ENCODE measurements at places on chromosomes 4 and X.
A peak's percentile ranks its signal among the peaks of the same experiment; 100 is the strongest.

DNA sequence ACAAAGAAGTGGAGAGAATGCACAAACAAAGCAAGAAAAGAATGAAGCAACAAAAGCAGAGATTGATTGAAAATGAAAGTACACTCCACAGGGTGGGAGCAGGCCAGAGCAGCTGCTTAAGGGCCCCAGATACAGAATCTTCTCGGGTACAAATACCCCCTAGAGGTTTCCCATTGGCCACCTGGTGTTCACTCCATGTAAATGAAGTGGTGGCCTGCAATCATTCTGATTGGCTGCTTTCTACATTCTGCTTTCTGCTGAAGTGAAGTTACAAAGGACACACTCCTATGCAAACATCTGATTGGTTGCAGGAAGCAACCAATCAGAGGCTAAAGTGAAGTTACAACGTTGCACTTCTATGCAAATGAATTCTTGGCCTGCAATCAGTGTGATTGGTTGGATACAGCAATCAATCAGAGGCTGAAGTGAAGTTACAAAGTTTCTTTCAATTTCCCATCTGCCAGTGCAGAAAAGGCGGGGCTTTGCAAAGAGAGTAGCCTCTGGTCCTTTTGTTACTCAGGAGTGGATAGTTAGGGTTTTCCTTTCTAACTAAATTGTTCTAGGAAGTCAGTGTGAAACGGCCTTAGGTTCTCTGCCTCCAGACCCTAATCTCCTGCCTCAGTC lies 19.0 kb upstream of the GPC4 start:
- DNase-seq = no peak

- DNase-seq = no peak
These were observed 30.1 kb upstream of the CFAP299 start for GRCh38 chr4:80305466-80305865.

DNA sequence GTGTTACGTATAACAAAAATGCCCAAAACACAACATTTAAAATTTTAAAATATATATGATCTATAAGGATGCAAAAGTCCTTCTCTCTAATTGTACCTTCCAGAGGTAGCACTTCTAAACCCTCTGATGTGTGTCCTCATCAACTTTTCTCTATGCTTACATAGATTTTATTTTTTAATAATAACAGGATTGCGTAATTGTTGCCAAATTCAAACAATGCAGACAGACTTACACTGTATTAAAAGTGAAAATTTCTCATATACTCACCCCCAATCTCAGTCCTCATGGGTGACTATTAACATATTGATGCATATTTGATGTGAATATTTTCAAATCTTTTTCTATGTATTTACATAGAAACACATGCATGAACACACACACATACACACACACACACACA lies 144.0 kb downstream of the RBMX2 start:
- DNase-seq = no peak

GRCh38 chr4:168434993-168435392 lies 45.3 kb downstream of the DDX60L start:
- no peak for DNase-seq

DNA sequence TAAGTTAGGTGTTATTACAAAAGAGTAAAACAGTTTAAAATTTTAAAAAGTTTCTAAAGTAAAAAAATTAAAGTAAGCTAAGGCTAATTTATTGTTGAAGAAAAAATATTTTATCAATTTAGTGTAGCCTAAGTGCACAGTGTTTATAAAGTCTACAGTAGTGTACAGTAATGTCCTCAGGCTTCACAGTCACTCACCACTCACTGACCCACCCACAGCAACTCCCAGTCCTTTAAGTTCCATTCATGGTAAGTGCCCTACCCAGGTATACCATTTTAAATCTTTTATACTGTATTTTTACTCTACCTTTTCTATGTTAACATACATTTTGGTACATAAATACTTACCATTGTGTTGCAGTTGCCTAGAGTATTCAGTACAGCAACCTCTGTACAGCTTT lies 120.3 kb upstream of the DKK2 start:
- DNase-seq = no peak

GRCh38 chrX:23902419-23902818 lies 5.3 kb downstream of the APOO start:
- DNase-seq = no peak

DNA sequence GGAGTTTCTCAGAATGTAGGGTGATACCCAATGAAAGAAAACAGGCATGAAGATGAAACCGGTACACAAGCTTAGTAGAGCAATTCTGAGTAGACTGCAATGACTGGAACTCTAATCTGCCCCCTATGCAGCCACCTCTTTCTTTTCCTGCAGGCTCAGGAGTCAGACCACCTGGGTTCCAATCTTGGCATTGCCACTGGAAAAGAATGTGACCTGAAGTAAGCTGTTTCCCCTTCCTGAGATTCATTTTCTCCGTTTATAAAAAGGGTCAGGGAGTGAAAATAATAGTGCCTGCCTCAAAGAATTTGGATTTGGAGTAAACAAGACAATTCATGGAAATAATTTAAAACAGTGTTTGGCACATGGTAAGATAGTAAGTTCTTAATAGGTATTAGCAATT lies 1464.0 kb downstream of the PCDH7 start:
- DNase-seq = no peak

DNA sequence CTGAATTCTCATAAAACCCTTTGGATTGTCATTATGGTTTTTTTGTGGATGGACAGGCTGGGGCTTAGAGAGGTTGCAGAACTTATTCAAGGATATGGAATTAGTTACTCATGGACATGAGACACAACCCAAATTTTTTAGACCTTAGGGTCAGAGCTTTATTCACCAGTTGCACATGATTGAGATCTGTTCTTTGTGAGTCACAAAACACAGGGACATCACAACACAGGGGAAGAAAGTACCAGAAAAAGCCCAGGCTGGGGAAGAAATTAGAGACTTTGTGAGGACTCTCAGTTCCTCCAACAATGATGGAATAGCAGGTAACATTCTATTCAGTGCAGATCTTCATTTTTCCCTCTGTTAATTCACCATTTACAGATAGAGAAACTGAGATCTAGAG lies 602.4 kb upstream of the CPEB2 start:
- DNase-seq = no peak

- DNase-seq = no peak
These were observed 48.8 kb upstream of the NEUROG2 start for GRCh38 chr4:112564706-112565270.

DNA sequence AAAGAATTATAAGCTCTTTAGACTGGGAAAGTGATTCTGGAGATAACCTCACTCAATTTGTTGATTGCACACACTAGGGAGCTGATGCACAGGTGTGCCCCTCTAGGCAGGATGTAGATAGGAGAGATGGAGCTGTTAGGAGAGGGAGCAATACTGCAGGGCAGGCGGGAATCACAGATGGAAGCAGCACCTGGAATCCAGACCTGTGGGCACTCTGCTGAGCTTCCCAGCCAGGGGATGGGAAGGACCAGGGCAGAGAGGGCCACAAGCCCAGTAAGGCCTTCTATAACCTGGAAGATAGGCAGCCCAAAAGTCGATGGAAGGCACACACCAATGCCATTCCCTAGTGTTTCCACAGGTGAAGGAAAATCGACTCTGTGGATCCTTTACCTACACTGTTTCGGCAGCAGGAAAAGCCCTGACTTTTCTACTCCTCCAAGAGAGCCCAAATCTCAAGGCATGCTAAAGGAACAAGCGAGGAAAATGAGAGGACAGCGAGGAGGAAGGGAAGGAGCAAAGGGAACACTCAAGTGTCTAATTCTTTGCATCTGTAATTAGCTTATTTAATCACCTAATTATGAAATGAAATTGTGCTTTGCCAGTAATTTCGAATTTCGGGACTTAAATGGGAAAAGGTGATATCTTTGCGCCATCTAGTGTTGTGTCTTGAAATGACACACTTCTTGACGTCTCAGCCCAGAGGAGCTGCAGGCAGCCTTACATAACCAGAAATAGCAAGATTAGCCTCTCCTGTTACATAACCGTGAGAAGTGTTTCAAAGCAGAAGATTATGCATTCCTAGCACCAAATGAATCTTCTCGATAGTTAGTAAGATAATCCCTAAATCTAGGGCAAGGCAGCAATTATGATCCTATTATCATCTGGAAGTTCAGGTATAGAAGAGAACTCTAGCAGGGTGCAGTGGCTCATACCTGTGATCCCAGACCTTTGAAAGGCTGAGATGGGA lies 31.0 kb upstream of the TLR3 start:
- DNase-seq = no peak

GRCh38 chrX:36573720-36574119 lies 434.4 kb upstream of the FAM47C start:
- no peak for DNase-seq

- no peak for DNase-seq
These were observed 27.8 kb downstream of the ADD1 start for GRCh38 chr4:2871466-2871865.

DNA sequence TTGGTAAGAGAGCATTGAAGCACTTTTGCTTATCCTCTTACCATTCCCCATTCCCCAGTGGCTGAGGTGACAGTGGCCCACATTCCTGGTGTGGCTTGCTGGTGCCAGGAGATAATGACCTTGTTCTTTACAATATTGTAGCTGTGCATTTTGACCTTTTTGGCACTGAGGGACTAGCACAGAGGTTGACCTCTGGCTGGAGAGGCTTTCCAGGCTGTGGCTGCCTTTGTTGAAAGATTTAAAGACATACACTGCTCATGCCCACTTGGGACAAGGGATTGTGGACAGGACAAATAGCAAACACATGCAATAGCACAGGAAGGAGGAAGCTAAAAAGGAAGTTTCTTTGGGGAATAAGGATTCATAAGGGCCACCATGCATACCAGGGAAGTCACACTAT lies 65.4 kb downstream of the ARHGEF9 start:
- no peak for DNase-seq

DNA sequence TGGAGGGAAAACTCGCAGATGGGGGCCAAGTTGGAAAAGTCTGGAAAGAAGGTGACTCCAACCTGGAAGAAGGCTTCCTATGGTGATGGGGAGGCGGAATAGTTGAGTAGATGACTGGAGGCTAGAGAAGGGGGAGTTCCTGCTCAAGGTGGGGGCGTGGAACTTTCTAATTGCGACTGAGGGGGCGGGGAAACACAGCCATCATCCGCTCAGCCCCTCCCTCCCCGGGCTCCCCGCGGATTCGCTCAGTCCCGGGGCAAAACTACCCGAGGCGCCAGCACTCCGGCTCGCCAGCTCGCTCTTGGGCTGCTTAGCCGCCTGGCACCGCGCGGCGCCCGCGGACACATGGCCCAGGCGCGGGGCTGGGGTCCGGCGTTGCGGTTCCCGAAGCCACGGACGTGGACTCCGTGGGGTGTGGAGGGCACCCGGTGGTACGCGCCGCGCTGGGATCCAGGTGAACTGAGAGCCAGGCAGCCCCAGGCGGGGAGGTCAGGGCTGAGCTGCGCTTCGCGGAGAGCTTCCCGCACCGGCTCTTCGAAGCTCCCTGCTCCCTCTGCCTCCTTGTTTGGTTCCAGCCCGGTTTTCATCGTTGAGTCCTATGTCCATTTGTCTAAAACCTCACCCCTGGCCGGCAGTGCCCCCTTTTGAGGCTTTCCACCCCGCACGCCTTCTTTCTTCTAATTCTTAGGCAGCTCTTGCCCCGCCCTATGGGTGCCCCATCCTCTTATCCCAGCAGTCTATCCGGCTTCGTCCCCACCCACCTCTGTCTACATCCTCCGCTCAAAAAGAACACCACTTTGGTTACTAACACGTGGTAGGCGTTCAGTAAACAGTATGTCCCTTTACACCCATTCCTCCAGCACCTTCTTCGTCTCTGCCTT lies 38.9 kb downstream of the STARD8 start:
- peak; percentile 58 for DNase-seq

GRCh38 chr4:16916719-16917337 lies 18.4 kb upstream of the LDB2 start:
- no peak for DNase-seq

GRCh38 chr4:80422727-80423404 lies 87.3 kb downstream of the CFAP299 start:
- no peak for DNase-seq

GRCh38 chr4:90715242-90715641 lies 588.0 kb downstream of the CCSER1 start:
- DNase-seq = no peak

DNA sequence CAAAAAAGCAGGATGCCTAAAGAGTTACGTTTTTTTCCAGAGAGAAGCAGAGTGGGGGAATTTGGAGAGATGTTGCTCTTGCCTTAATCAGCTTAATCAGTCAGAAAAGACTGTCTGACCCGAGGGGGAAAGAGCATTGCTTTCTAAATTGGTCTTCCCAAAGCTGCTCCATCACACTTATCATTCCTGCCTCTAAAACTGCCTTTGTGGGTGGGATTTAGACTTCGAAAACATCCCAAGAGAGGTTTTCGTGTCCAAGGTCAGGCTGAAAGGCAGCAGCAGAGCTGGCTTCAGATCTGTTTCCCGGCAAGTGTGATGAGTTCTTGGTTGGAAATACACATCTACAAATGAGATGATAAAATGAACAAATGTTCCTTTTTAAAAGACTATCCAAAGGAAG lies 155.2 kb downstream of the SH2D1A start:
- no peak for DNase-seq

GRCh38 chr4:5722328-5722727 lies 11.3 kb downstream of the EVC start:
- DNase-seq = no peak

DNA sequence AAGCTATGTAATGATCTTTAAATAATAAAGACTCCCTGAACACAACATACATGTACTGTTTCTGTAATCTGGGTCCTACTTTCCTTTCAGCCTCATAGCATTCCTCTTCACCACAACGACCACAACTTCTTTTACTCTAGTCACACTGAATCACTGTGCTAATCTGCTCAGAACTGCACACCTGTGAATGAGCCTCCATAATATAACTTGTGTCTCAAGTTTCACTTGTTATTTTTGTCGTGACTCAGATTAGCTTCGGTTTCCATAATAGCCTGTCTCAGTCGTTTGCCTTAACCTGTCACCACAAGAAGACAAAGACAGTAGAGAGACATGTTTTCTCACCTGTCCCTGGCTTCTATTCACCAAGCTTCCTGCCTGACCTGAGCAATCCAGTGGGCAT lies 61.8 kb downstream of the MAGED1 start:
- DNase-seq = no peak

- DNase-seq = no peak
These were observed 1954.8 kb downstream of the ARAP2 start for GRCh38 chr4:34289489-34289888.

GRCh38 chr4:174663216-174663615 lies 140.9 kb upstream of the HPGD start:
- DNase-seq = no peak

DNA sequence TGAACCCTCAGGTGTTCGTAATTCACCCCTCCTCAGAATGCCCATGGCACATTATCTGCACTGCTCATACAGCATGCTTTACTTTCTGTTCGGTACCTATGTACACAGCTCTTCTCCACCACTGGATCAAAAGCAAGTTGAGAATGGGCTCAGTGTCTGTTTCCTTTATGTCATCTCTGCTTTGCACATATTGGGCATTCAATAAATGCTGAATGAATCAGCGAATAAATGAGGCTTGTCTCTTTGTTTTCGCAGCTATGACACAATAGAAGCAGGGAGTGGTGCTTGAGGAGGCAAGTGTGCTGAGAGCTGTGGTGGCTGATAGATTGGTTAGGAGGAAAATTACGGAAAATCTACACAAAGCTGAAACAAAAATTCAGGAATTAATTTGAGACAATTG lies 109.1 kb upstream of the VMA21 start:
- DNase-seq = no peak

GRCh38 chrX:130098210-130098552 lies 12.1 kb downstream of the ELF4 start:
- no peak for DNase-seq
